ENCODE measurements at places on chromosomes 7 and 10.

DNA sequence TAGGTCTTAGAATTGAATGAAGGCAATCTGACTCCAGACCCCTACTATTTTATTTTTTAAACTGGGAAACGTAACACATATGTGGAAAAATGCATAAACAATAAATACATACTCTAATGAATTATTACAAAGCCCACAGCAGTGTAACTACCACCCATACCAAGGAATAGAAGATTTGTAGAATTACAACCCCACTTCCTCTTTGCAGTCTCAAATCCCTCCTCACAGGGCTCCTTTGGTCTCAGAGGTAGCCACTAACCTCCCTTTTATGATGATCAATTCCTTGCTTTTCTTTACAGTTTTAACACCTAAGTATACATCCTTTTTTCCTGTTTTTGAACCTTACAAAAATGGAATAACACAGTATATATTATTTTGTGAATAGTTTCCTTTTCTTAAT, 6.7 kb upstream of the CCDC126 start:
- no peak for DNase-seq

GRCh38 chr7:100967292-100967863, 2.0 kb upstream of the MUC12 start:
- no peak for DNase-seq

- no peak for DNase-seq
Measured at GRCh38 chr10:10845826-10846503, 171.7 kb upstream of the CELF2 start.

DNA sequence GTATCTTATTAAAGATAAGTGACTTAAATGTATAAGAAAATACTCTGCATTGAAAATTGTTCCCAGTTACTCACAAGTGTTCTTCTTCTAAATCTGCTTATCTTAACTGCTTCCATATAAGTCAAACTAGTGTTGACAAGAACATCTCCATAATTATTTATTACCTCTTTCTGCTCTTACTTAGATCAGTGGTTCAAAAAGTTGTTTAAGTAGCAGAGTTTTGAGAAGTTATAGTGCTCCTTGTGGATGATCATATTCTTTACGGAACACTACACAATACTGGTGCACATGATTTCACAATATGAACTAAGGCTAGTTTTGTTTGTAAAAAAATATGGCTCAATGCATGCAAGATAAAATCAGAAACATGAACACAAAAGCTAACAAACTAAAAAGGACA, 168.4 kb downstream of the SEMA3D start:
- no peak for DNase-seq

DNA sequence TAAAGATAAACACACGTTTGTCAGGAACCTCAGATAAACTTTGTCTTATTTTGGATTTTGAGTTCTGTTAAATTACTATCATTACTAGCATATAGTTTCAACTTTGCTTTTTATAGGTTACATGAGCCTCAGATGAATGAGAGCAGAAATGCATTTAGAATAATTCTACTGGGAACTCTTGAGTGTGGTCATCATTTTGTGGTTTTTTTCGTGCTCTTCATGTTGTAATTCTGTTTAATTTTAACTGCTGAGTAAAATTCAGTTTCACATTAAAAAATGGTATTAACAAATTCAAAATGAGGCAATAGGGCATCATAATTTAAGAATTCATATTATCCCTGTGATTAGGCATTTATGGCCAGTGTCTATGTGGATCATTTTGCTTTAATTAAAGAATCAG, 72.9 kb downstream of the GNAI1 start:
- no peak for DNase-seq
